Progenitor cell of endocrine pancreas (in vitro differentiated cells): ENCODE measurements at places on chromosomes 7 and 10. TPM values are rescaled to one million over a fixed set of nuclear protein-coding genes. Genes with fewer than 3 reads are reported as not detected.

GRCh38 chr7:139643951-139644585 is 120.6 kb downstream of the CLEC2L start:
- DNase-seq: no peak

GRCh38 chr7:151115836-151116418 is 29.7 kb downstream of the AGAP3 start:
- DNase-seq: no peak

DNA sequence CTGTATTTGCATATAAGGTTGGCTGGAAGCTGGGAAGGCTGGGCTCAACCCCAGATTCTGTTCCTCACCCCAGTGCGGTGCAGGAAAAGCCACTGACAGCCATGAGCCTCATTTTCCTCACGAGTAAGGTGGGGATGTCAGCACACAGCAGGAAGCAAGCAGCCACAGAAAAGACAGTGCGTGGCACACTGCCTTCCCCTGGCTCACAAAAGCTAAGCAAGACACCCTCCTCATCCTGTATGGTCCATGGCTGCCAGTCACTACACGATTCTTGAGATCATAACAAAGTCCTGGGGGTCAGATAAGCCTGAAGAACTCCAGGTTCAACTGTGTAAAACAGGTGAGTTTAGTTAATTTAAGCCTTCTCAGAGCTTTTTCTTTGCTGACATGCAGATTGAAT is 28.9 kb upstream of the DDC start:
- no peak for DNase-seq

- DNase-seq: no peak
Measured at GRCh38 chr7:25812086-25812850, 339.7 kb upstream of the NFE2L3 start.

GRCh38 chr10:31419394-31420063 is 100.5 kb downstream of the ZEB1 start:
- no peak for DNase-seq

DNA sequence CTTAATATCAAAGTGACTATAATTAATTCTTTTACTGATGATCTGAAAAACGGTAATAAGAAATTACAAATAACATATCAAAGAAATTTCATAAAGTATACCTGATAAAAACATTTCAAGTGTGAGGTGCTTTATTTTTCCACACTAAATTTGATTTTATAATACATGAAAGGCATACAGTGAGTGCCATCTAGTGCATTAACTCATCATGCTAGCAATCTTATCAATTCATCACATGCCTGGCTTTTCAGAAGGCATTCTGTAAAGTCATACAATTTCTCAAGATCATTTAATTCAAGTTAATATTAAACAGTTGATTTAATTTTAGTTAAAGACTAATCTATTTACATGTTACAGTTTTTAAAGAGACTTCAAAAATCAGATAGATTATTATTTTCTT is 1020.9 kb downstream of the GATA3 start:
- DNase-seq: no peak

Gene ADRA2A
- 13.1 and 13.6 TPM in 2 replicates for total RNA-seq

Gene SPDYE6
- total RNA-seq: not detected in 2 replicates
